ENCODE measurements at places on chromosomes 7 and 10. TPM values are rescaled to one million over a fixed set of nuclear protein-coding genes. Genes with fewer than 3 reads are reported as not detected.

DNA sequence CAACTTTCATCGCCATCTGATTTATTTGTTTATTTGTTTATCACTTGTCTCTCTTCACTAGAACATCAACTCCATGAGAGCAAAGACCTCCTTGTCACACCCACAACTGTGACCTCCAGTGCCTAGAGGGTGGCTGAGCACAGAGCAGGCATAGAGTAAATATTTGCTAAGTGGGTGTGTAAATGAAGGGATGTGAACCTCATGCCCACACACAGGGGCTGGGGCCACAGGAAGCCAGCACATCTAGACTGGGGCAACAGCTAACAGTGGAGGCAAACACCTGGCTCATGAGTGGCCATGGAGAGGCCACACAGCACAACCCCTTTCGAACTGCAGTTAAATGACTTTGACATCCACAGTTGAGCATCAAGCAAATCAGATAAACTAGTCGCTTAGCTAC is 39.8 kb downstream of the AKR1B1 start:
- DNase-seq = no peak

GRCh38 chr10:4696186-4696585 is 129.8 kb upstream of the AKR1E2 start:
- no peak for DNase-seq

DNA sequence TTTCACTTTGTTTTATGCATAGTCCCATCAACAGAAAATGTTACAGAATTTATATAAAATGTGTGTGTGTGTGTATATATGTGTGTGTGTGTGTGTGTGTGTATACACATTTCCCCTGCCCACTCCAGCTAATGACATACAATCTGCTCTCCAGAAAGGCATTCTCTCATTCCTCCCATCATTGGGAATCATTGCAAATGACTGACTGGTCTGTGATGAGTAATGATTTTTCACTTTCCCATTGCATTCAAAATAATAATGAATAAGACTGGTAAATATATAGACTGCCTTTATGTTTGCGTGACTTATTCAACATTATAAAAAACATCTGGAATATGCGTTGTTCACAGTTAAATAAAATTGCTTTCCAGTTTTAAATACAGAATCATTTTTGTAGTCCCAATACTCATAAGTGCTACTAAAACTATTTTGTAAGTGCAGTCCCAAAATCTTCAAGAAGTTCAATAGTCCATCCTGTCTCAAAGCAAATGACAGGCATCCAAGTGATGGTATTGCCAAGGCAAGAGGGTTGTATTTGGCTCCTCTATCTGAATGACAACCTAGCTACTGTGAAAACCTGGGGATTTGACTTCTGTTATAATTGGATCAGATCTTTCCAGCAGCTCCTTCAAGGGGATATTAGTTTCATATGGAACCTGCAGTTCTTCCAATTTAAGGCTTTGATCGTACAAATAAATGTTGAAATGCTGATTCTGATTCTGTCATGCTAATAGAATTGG is 150.9 kb downstream of the POLR1F start:
- DNase-seq = no peak

DNA sequence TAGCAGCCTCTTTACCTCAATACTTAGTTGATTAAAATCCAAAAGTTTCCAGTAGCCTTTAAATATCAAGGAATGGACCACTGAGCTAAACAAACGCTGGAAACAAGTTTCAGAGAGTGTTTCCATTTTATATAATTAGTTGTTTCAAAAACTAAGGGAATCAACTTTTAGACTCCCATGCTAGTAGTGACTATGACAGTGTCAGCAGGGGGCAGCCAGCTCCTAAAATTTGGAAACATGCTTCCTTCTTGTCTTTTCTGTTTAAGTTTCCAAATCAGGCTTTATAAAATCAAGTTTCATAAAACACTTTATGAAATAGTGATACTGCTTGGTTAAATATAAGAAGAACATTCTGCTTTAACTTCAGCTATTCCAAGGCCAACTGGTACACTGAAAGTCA is 138.2 kb upstream of the TMEM229A start:
- DNase-seq = no peak

DNA sequence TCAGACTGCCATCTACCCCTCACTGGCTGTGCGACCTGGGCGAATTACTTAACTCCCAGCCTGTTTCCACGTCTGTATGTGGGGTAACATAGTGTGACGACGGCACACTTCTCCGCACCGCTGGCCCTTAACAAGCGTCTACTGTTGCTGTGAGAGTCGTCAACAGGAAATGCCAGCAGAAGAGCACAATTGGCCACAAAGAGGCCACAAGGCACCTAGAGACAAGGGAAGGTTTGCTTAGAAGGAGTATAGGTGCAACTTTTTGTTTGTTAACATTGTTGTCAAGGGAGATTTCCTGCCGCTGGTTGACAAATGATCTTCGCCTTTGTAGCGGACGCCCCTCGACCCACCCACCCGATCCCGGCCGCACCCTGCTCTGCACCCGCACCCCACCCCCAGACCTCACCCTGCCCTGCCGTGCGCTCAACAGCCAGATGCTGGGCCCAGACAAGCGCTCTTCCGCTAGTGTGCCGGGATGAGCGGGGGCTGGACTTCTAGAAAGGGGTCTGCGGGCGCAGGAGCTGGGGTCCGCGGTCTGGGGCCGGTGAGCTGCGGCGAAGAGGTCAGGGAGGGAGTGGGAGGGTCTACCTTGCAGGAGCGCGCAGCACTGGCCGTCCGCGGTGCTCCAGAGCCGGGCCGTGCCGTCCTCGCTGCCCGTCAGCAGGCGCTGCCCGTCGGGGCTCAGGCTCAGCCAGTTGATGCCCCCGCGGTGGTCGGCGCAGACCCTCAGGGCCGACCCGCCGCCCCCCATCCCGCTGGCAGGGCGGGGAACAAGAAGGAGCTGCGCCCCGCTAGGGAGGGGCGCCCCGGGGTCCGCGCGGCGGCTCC is 785 bp downstream of the WDR86 start:
- peak; percentile 26 for DNase-seq

- DNase-seq = no peak
Observed at GRCh38 chr10:103839872-103840739, 15.3 kb downstream of the SH3PXD2A start.

DNA sequence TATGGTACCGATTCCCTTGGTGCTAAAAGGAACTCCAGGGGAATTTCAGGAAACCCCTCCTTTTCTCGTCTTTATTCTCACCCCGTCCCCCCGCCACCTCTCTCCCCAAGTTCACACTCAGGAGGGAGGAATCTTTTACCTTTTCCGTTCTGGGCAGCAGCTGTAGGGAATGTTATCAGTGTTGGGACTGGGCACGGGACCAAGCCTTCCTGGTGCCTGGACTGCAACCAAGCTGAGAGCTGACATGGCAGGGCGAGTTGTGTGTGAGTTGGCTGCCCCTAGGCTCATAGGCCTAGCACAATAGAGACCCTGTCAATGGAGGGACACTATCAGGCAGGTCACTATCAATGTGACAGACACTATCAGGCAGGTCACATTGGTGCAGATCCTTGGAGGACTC is 121.4 kb downstream of the TCF7L2 start:
- no peak for DNase-seq

- no peak for DNase-seq
Observed at GRCh38 chr10:13213163-13213562, 21.0 kb downstream of the UCMA start.

DNA sequence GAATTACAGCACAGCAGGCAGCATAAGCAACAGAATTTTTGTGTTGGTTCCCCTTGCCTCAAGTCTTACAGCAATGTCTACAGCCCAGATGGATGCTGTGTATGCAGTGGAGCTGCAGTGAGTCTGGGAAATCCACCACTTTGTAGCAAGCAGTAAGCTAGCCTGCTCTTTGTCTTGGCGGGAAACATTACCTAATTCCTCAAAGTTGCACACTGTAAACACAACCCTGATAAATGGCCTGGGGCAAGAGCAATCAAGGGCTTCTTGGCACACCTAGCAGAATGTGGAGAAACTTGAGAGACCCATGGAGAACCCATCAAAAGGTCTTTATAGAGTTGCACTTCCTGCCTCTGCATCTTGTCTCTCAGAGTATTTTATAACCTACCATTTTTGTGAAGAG is 102.0 kb upstream of the FOXP2 start:
- no peak for DNase-seq

DNA sequence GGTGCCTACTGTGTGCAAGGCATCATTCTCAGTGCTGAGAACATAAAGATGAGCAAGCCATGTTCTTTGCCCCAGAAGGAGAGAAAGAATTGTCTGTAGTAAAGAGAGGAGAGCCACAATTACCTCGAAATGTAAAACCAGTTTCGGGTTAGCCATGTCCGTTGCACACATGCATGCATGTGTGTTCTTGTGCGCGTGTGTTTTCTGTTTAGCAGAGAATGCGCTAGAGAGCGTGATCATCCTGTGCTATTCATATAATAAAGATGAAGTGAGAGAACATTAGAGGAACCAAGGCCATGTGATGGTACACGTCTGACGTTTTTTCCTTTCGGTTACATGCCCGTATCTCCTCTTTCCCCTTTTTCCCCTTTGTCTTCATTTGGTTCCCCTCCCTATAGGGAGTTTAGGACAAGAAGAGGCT is 158.2 kb downstream of the CELF2 start:
- DNase-seq = no peak

DNA sequence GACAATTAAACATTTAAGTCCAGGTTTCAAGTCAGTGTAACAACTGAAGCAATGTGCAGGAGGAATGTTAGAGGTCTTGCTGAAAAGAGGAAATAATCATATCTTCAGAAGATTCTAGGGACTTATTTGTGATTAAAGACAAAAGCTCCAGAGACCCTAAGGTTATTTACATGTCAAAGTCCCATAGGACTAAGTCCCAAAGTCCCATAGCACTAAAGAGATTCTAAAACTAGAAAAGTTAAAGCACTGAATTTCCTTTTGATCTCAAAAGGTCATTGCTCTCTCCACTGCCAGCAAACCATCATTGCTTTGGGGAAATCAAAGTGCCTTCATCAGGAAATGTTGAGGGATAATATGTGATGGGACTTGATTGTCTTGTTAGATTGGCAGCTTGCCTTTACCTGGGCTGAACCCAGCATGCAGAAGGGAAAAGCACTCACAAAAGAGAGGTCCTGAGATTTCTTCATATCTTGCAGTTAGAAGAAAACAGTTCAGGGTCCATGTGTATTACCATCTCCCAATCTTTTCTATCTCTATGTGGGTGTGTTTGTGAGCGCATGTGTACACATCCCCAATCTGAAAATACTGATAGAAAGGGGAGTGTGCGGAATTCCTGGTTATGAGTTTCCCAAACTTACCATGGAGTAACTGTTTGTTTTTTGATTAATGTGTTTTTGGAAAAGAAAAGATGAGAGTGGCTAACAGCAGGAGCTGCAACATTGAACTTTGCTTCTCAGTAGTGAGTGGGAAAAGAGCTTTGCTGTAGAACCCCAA is 21.8 kb downstream of the NUDT13 start:
- no peak for DNase-seq

DNA sequence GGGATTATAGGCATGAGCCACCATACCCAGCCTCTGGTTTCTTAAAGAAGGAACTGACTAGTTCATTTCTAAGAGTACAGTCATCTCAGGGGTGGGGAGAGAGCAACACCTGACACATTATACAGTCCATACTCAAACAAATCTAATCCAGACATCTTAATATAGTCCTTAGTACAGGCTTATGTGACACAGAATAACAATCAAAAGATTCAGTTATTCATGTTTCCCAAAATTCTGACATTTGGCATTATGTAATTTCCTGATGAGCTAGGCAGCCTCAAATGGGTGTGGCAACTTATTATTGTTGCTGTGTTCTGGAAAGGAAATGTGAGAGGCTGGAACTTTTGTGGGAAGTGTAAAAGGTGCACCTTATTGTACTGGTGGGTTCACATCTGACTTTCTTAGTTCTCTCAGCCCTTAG is 116.3 kb downstream of the WDFY4 start:
- DNase-seq = peak; percentile 68

- no peak for DNase-seq
Observed at GRCh38 chr7:40836218-40836617, 701.4 kb downstream of the SUGCT start.

DNA sequence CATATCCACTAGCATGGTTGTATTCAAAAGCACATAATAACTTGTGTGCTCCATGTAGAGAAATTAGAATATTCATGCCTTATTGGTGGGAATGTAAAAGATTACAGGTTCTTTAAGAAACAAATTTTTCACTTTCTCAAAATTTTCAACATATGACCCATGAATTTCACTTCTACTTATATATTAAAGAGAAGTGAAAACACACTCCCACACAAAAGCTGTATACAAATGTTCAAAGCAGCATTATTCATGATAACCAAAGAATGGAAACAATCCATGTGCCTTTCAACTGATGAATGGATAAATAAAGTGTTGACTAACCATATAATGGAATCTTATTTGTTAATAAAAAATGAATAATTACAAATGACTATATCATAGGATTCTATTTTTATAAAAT is 694.5 kb upstream of the PCDH15 start:
- DNase-seq = no peak

DNA sequence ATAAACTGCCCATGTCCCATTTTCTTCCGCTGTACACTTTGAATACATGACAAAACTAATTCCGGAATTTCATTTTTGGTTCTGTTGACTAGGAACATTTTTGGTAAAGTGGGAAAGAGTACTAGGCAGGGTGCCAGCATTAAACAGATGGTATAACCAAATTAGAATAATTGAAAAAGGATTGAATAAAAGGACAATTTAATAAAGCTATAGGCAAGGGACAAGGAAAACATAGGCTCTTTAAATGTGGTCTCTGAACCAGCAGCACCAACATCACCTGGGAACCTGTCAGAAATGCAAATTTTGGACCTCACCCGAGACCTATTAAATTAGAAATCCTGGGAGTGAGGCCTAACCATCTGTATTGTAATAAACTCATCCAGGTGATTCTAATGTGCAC is 376.9 kb downstream of the LRRTM3 start:
- no peak for DNase-seq

GRCh38 chr10:96850825-96851224 is 18.7 kb downstream of the LCOR start:
- DNase-seq = peak; percentile 50

DNA sequence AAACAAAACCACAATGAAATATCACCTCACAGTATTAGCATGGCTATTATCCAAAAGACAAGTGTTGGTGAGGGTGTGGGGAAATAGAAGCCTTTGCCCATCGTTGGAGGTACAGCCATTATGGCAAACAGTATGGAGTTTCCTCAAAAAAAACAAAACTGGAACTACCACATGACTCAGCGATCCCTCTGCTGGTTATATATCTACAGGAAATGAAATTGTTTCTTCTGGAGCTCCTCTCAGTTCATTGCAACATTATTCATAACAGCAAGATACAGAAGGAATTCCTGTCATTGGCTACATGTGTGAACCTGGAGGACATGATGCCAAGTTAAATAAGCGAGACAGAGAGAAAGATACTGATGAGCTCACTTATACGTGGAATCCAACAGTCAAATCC is 2.4 kb upstream of the UBE3C start:
- DNase-seq = peak; percentile 4

GRCh38 chr10:14843327-14843988 is 5.4 kb downstream of the HSPA14 start:
- DNase-seq = no peak

C10orf67 gene
- total RNA-seq = 0.30 TPM

KIAA1217 gene
- total RNA-seq = 19.8 TPM

NPTX2 gene
- 2.4 TPM for total RNA-seq

CALML3 gene
- 9.8 TPM for total RNA-seq

SFTPA1 gene
- total RNA-seq = not detected
